GM19239 (cell line): ENCODE measurements at places on chromosomes 3 and 15.

- DNase-seq: no peak
These were observed 52.0 kb downstream of the SUCNR1 start for GRCh38 chr3:151925419-151925818.

DNA sequence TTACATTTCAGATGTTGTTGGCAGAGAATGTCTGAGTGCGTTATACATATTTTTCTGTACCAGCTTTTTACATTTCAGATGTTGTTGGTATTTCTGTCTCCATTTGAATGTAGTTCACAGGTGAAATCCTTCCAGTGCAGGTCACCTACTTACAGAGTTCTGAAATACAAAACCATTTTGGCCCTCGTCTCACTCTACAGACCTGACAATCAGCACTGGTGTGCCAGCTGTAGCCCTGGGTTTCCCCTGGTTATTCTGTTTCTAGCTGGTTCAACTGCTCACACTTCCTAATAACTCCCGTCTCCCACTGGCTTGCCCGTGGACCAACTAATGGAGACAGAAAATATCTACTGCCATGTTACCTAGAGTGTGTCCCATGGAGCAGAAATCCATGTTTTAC lies 87.5 kb upstream of the CDIN1 start:
- DNase-seq: no peak

- DNase-seq: no peak
These were observed 11.8 kb upstream of the HDC start for GRCh38 chr15:50277370-50277769.

DNA sequence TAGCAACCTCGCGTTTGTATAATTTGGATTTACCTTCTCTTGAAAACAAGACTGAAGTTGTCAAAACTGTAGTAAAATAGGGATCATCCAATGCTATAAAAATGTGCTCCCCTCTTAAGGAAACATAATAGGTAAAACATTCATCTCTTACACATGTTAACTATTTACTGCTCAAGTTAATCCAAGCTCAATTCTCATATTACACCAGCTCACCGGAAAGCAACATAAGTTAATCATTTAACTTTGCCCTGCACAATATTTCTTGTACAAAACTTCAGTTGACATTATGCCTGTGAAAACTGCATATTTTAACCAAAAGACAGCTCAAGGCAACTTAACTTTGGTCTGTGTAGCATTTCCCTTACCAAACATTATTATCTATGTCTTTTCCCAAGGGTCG lies 634.2 kb downstream of the NAALADL2 start:
- no peak for DNase-seq

DNA sequence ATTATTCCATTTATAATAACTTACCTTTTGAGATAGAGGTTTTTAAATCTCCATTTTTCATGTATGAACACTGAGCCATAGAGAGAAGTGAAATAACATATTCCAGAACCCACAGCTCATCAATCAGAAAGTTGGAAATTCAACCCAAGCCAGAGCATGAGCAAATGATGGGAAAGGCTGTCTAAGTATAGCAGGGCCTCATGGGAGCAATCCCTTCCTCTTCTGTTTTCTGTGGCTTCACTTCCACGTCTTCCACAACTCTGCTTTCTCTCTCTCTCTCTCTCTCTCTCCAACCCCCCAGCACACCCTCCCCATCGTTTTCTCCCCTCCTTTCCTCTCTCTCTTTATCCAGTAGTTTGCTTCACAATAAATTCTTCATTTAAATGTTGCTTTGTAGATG lies 14.8 kb upstream of the IL1RAP start:
- no peak for DNase-seq

GRCh38 chr15:36942248-36942827 lies 158.0 kb downstream of the MEIS2 start:
- DNase-seq: no peak

DNA sequence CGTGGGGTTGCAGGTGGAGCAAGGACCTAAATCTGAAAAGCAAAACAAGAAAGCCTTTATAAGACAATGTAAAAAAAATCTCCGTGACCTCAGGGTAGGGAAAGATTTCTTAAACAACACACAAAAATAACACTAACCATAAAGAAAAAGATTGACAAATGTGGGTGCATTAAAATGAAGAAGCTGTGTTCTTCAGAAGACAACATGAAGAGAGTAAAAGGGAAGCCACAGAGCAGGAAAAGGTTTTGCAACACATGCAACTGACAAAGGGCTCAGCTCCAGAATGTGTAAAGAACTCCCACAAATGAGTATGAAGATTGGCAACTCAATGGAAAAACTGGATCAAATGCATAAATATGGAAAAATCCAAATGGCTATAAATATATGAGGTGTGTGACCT lies 74.2 kb downstream of the MAGEF1 start:
- DNase-seq: no peak

DNA sequence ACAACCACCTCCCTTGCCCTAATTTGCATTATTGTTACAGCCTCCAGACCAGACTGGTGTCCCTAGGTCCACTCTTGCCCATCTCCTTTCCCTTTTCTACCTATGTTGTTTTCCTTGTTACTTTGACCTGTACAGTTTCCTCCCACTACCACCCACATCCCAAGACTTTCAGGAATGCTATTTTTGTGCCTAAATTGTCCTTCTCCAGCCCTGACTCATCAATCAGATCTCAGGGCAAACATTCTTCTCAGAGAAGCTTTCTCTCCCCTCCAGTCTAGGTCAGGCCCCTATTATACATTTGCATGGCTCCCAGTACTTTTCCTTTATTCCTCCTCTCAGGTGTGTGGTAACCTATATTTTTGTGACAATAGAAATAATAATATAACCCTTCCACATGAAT lies 241.5 kb downstream of the IGSF11 start:
- no peak for DNase-seq

DNA sequence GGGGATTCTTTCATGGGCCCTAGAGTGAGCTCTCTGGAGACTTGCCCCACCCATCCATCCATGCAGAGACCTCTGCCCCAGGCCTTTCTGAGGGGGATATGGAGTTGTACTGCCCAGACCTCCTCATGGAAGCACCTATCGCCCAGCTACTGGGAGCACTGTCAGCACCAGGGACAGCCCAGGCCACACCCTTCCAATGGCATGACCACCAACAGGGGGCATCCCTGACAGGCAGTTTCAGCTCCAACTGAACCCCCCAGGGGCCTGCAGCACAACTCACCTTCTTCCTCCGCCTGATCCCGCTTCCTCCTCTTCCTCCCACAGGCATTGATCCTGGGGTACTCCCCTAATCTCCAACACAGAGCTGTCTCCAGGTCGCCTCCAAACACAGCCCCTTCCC lies 21.8 kb downstream of the MRPS11 start:
- no peak for DNase-seq

GRCh38 chr3:33808559-33808958 lies 10.1 kb downstream of the PDCD6IP start:
- no peak for DNase-seq

GRCh38 chr3:15065550-15066007 lies 464 bp upstream of the MRPS25 start:
- DNase-seq: no peak

- no peak for DNase-seq
These were observed 50.6 kb downstream of the CASR start for GRCh38 chr3:122234117-122234516.

DNA sequence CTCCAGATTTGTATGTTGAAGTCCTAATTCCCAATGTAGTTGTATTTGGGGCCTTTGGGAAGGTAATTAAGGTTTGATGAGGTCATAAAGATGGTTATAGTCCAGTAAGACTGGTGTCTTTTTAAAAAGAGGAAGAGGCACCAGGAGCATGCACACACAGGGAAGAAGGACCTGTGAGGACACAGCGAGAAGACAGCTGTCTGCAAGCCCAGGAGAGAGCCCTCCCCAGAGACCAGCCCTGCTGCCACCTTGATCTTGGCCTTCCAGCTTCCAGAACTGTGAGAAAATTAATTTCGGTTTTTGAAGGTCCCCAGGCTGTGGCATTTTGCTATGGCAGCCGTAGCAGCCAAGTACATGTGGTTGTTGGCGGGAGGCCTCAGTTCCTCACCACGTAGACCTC lies 32.8 kb upstream of the TSEN2 start:
- no peak for DNase-seq

DNA sequence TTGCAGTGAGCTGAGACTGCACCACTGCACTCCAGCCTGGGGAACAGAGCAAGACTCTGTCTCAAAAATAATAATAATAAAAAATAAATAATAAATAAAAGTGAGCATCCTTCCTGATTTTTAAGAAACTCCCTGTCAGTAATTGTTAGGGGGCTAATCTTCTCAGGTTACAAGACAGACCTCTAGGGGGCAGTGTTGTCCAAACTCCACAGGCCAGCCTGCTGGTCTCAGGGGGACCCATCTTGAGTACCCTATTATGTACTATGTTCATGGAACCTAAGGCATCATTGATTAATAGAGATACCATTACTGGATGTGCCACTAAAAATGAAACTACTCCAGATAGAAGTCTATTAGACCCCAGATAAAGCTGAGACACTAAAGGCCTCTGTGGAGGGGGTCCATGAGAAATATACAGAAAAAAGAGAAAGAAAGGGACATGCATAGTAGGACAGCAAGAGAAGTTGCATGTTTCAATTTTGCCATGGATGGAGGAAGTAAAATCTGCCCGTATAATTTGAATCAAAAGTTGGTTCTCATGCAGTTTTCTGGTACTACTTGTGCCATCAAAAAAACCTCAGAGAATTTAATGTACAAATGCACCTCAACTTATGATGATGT lies 85.5 kb upstream of the CDV3 start:
- no peak for DNase-seq

DNA sequence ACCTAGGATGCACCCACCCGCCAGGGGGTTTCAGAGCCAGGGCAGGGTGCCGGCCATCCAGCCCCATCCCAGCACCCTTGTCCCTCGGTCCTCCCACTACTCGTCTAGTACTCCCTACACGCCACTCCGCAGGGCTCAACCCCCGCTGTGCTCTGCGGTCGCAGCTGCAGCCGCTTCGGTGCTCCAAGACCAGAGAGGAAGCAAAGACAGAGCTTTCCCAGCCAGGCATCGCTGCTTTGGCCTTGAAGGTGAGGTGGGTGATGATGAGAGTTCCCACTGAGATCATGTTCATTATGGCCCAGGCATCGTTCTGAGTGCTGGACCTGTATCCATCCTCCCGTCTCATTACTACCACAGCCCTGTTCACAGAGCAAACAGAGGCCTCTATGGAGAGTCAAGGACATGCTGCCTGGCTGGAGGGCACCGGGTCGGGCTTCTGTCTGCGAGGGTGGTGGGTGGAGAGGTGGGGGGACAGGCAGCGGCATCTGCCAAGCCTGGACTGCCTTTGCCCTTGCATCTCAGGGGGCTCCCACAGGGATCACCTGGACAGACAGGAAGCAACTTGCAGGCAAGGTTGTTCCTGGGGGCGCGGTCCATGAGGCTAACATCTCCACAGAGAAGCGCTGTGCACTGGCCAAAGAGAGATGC lies 66.9 kb downstream of the KLF13 start:
- DNase-seq: no peak

DNA sequence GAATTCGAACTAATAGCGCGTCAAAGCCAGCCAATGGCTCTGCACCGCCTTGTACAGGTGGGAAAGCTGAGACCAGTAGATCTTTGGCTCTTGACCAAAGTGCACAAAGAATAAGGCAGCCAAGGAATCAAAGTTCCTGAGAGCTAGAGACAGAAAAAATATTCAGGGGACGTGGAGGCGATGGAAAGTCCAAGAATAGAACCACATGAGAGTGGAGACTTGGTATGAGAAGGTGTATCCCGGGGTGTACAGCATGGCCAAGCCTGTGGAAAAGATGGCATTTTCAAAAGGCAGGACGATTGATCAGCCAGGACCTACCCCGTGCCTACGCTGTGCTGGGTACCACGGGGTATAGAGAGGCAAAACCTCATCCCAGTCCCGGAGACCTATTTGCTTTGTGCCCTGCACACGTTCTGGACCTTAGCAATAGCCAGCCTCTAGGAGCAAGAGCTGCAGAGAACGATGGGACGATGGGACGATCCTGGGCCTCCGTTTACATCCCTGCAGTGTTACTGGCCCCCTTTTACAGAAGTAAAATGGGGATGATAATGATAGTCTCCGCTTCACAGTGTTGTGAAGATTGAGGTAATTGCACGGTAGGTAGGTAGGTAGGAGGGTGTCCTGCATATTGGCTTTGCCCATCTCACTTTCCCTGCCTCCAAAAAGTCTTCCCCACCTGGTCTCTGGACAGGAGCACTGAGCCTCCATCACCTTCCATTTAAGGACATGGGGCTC lies 583 bp upstream of the RBSN start:
- DNase-seq: no peak

- DNase-seq: no peak
These were observed 259.9 kb upstream of the RGMA start for GRCh38 chr15:93348711-93349545.

GRCh38 chr3:144663456-144664436 lies 692.1 kb downstream of the DIPK2A start:
- DNase-seq: no peak

- DNase-seq: no peak
These were observed 279.7 kb downstream of the LPP start for GRCh38 chr3:188433521-188434150.

- DNase-seq: no peak
These were observed 84.8 kb downstream of the SMAD3 start for GRCh38 chr15:67150023-67150860.

GRCh38 chr3:126274735-126275619 lies 82.2 kb downstream of the KLF15 start:
- no peak for DNase-seq

DNA sequence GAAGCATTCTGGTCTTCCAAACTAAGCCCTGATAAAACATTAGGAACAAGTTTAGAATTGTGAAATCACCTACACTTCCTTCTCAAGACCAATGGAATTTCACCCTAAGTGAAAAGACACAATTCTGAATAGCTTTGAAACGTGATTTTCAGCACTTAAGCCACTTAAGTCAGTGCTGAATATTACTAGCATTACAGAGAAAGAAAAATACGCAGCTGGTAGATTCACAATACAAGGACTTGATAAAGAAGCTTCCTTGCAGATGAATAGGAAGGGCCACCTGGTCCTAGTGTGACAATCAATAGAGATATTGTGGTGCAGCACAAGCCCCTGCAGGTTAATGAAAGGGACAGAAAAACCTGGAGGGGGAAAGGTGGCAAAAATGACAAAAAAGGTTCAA lies 353.1 kb upstream of the ALCAM start:
- DNase-seq: no peak

- DNase-seq: no peak
These were observed 54.9 kb upstream of the CCR2 start for GRCh38 chr3:46298871-46299607.

DNA sequence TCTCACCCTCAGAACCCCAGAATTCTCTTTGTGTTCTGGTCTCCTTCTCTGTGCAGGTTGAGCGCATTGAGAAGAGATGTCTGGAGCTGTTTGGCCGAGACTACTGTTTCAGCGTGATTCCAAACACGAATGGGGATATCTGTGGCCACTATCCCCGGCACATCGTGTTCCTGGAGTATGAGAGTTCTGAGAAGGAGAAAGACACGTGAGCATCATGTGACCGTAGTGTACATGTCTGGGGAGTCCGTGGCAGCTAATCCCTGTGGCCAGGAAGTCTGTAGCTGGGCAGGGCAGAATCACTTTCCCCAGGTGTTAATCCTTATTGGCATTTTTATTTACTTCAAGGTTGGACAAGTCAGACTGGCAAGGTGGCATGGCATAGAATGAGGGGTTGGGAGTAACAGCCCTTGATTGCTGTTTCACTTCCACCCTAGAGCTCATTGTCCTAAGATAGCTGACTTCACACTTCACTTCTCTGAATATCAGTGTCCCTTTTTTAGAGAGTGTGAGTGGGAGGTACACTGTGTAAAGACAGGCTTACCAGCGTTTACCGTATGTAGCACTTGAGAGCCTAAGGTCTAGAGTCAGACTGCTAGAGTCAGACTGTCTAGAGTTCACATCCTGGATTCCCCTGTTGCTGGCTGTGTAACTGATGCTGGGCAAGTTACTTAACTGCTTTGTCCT lies 4.4 kb downstream of the MTMR14 start:
- no peak for DNase-seq

GRCh38 chr3:23455775-23456174 lies 252.6 kb downstream of the UBE2E2 start:
- no peak for DNase-seq
